Choroid plexus epithelial cell (primary cell): ENCODE measurements at places on chromosomes 2 and 18.

GRCh38 chr2:219172231-219173154 lies 2.7 kb upstream of the SLC23A3 start:
- no peak for DNase-seq

GRCh38 chr18:41992066-41992465 lies 37.0 kb downstream of the PIK3C3 start:
- peak; percentile 59 for DNase-seq

DNA sequence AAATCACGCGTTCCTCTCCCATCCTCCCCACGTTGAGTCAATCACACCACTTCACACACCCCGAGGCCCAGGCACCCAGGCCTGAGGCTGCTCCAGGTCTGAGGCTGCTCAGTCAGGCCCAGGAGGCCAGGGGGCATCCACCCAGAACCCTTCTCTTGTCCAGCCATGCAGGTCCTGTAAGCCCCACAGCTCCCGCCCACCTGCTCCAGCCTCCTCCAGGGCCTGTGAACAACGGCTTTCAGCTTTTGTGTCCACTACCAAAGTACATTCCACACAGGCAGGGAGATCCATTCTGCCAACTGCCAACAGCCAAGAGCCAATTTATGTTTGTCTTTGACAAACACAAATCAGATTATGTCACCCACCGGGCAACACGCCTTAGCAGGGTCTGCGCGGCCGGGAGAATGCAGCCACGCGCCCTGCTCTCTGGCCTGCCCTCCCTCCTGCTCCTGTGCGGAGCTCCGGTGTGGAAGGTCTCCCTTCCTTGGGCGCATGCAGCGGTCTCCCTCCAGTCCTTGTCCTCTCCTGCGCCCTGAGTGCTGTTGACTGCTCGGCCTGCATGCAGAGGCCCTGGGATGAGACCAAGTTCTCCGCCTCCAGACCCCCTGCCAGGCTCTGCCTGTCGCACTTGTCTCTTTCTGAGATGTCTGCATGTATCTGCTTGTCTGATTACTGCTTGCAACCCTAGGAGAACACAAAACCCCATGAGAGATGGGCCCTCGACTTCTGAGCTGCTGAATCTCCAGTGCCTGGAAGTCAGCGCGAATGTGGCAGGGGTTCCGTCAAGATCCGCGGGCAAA lies 146.6 kb downstream of the ZNF516 start:
- DNase-seq, result no peak

- peak; percentile 6 for DNase-seq
Measured at GRCh38 chr2:48548840-48549239, 18.9 kb downstream of the STON1 start.

- DNase-seq, result no peak
Measured at GRCh38 chr18:57243624-57244179, 96.8 kb downstream of the BOD1L2 start.

DNA sequence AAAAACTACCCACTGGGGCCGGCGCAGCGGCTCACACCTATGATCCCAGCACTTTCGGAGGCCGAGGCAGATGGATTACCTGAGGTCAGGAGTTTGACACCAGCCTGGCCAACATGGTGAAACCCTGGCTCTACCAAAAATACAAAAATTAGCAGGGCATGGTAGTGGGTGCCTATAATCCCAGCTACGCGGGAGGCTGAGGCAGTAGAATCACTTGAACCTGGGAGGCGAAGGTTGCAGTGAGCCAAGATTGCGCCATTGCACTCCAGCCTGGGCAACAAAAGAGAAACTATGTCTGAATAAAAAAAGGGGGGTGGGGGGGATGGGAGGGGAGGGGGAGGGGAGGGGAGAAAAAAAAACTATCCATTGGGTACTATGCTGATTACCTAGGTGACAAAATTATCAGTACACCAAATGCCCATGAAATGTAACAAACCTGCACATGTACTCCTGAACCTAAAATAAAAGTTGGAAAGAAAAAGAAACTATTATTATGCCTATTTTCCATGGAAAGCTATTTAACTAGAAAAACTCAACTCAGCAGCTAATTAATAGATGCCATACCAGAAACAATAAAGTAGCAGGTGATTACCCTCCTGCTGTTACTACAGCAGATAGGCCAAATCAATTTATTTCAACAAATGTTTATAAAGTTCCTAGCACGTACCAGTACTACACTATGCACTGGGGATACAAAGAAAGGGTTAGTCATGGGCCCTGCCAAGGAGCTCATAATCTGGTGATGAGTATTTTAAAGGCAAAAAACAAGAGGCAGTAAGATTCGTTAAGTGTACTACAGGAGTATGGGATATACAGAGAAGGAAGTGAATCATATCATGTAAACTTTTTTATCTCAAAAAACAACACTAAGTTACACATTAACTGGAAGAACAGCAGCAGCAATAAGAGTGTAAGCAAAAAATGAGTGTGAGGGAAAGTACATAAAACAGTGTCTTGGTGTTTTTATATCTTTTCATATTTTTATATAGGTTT lies 112.8 kb upstream of the SLC39A10 start:
- peak; percentile 75 for DNase-seq

- DNase-seq, result no peak
Measured at GRCh38 chr2:173387660-173388059, 33.0 kb downstream of the CDCA7 start.

DNA sequence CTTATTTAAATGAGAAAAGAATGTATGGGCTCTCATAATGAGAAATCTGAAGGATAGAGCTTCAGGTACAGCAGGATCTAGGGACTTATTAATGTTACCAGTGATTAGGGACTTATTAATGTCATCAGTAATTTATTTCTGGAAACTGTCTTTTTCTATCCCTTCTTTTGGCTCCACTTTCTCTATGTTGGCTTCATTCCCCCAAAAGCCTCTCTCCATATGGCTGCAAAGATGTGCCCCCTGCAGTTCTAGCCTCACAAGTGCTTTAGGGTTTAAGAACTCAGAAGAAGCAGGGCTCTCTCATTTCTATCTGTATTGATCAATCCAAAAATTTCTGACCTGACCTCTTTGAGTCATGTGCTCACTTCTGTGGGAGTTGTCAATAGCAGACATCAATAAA lies 480.9 kb downstream of the TXNL1 start:
- DNase-seq, result no peak
